ENCODE measurements at places on chromosomes 16 and 17.

GRCh38 chr16:29911676-29912010, 11.4 kb downstream of the ASPHD1 start:
- DNase-seq = no peak

- DNase-seq = no peak
Observed at GRCh38 chr16:19520861-19521331, 1.0 kb downstream of the GDE1 start.

GRCh38 chr17:53912117-53912516, 89.4 kb downstream of the KIF2B start:
- no peak for DNase-seq

DNA sequence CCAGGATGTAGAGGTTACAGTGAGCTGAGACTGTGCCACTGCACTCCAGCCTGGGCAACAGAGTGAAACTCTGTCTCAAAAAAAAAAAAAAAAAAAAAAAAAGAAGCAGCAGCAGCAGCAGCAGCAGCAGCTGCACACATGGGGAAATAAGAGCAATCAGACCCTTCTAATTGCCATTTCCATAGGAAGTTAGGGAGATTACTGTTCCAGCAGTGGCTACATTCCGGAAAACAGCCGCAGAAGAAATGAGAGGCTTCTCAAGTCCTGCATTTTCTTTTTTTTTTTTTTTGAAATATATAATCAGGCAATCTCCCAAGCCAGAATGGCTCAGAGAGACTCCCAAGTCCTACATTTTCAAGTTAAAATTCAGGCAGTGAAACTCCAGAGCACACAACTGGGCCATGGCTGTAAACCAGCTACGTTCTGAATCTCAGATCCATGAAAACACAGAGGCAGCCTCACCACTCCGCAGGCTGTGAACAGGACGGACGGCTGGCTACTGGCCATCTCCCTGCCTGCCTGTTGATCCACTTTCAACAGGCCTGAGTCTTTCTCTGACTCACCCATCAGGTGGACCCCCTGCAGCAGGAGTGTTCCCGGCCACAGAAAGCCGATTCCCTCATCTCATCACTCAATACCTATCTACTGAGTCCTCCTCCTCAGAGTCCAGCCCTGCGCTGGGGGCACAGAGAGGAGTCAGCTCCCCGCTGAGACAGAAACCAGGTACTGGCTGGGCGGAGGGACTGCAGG, 15.0 kb downstream of the TRPV1 start:
- no peak for DNase-seq

- DNase-seq = no peak
Observed at GRCh38 chr17:39104046-39104445, 47.4 kb downstream of the PLXDC1 start.

- DNase-seq = no peak
Observed at GRCh38 chr16:19329932-19330331, 44.4 kb downstream of the CLEC19A start.

- no peak for DNase-seq
Observed at GRCh38 chr16:28298511-28298878, 6.2 kb downstream of the SBK1 start.

DNA sequence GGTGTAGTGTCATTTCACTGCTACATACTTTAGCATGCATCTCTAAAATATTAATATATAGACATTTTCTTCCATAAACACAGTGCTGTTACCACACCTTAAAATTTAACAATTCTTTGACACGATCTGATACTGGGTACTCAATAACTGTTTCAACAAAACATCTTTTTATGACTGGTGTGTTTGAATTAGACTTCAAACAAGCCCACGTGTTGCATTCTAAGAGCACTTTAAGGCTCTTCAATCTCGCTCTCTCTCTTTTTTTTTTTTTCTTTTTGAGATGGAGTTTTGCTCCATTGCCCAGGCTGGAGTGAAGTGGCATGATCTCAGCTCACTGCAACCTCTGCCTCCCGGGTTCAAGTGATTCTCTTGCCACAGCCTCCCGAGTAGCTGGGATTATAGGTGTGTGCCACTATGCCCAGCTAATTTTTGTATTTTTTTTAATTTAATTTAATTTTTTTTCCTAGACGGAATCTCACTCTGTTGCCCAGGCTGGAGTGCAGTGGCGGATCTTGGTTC, 15.8 kb upstream of the SLC46A1 start:
- no peak for DNase-seq

- no peak for DNase-seq
Observed at GRCh38 chr17:51217946-51218345, 41.9 kb downstream of the MBTD1 start.

DNA sequence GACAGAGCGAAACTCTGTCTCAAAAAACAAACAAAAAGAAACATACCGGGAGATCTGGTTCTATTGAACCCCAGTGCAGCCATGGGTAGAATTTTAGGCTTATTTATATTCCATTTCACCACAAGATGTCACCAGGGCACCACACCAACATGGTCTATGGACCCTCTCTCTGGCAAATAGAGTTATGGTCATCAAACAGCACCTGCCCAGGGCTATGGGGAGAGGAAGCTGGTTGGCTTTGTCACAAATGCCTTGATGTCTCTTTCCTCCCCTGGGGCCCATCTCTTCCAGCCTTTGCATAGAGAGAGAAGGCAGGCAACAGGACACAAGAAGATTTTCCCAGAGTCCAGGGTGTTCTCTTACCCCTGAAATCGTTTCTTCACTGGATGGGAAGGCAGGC, 128.4 kb downstream of the WWOX start:
- peak; percentile 52 for DNase-seq

DNA sequence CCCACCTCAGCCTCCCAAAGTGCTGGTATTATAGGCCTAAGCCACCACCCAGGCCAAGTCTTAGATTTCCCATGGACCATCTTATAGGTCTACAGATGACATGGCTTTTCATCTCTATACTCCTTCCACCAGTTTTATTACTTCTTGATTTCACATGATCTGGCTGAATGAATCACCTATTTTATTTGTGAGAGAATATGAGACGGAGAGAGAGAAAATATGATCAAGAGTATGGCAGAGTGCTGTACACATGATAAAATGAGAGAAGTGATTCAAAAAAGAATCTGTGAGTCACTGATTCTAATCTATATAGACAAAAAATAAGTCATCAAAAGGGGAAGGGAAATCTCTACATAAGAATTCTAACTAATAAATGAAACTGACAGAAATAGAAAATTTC, 13.7 kb downstream of the ACSM1 start:
- no peak for DNase-seq

- no peak for DNase-seq
Observed at GRCh38 chr16:4086153-4086552, 30.1 kb downstream of the ADCY9 start.

DNA sequence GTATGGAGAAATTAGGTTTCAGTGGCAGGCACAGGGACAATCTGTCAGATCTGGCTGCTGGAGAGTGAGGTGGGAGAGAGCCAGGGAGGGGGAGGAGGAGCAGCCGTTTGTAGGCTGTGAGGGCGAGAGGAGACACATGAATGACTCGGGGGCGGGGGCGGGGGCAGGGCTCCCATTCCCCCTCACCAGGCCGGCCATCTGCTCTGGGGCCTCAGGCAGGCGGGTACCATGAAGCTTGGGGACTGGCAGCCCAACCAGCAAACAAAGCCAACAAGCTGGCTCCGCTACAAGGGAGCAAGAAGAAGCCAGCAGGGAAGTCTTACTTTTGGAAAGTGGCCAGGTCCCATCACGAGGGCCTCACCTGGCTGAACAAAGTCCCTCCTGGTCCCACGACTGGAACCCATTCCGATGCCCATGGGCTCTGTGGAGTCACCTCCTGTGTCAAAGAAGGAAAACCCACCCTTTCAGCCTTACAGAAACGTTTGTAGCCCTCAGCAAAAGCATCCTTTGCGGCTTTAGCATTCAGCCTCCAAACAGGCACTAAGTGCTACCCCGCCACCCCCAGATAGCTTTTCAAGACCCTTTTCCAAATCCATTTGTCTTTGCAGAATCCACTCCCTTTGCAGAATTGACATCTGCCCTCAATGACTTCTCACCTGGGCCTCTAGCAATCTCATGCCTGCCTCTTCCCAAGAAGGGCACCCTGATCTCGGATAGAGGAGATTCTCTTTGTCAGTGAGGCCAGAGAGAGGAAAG, 9.2 kb upstream of the SSTR2 start:
- DNase-seq = peak; percentile 63

GRCh38 chr17:14688134-14688533, 387.3 kb downstream of the HS3ST3B1 start:
- DNase-seq = no peak

DNA sequence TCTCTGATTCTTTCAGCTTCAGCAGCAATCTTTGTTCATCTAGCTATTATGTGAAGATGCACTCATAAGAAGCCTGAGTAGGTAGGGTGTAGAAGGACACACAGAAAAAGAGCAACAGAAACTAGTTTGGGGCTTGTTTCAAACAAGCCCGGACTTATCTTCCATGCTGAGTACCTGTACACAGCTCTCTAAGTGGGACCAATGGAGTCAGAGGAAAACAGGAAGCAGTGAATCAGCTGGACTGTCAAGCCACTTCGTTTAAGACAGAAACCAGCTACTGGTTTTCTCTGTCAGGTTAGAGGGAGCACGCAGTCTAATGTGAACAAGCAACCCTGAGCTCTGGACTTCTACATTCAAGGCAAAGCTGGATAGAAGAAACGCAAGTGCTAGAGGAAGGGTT, 16.0 kb downstream of the MAP2K6 start:
- no peak for DNase-seq

DNA sequence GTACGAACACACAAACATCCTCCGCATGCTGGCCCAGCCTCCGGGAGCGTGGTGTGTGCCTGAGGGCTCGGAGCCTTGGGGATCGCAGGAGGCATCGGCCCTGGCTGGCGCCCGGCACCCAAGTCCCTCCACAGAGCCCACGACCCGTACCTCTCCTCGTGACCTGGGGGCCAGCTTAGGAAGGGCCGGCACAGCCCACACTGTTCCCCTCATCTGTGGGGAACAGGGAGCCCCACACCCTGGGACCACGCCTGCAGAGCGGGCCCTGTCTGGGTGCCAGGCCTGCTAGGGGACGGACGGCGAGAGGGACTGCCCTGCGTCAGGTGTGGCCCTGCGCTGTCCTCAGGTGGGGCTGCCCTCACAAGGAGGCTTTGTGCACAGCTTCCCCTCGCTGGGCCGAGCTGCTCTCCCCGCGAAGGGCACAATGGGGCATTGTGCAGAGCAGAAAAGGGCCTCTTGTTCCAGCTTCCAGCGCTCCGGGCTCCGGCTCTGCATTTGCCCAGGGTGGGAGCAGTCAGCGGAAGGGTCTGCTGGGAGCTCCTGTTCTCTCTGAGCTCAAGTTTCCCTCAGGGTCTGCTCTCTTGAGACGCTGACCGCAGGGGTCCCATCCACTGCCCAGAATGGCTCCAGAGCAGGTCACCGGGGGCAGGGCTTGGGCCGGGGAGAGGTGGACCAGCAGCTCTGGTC, 1.7 kb upstream of the LMF1 start:
- DNase-seq = no peak

- peak; percentile 89 for DNase-seq
Observed at GRCh38 chr17:81484195-81484979, 28.2 kb downstream of the ACTG1 start.

- DNase-seq = no peak
Observed at GRCh38 chr17:69388822-69389442, 25.6 kb upstream of the MAP2K6 start.

DNA sequence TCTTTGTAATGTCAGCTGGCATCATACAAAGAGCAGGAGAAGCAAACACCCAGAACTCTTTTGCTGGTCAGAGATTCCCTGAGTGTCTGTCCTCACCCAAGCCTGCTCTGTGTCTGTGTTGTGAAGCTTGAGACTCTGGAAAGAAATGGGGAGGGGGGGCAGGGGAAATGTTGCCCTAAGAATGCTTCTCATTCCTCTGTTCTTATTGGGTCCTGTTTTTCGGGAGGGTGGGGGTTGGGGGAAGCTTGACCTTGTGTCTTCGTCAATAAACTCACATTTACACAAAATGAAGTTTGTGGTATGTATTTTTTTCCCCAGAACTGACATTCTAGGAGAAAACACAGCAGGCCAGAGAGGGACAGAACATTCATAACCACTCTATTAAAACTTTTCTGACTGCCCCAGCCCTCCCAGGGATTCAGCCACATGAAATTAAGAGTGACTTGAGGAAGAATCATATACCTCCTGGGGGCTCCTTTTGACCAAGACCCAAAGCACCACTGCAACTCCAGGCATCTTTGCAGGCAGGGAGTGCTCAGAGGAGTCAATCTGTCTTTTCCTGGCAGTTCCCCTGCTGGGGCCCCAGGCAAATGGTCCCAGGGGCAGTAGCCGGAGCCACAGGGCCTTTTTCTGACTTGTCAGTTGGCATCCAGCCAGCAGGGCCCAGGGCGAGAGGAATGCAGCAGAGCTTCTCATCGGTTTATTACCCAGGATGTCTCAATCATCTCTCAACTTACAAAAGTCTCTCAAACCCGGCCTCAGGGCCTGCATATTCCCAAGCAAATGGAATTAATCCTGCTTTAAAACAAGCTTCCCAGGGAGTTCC, 5.1 kb upstream of the RASL10B start:
- DNase-seq = peak; percentile 21

GRCh38 chr17:41803049-41804020, 8.4 kb downstream of the P3H4 start:
- no peak for DNase-seq

- DNase-seq = peak; percentile 90
Observed at GRCh38 chr17:64073771-64074703, 53.6 kb upstream of the ICAM2 start.

GRCh38 chr16:11202260-11203091, 53.5 kb downstream of the SOCS1 start:
- DNase-seq = no peak

DNA sequence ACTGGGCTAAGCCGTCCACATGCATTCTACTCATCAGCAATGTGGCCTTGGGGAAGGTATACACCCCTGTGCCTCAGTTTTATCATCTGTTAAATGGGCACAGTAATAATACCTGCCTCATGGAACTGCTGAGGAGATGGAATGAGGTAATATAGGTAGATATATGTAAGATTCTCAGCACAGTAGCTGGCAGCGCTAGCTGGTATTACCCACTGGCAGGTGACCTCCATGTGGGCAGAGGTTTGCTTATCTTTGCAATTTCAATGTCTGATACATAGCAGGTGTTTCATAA, 1.2 kb upstream of the SGCA start:
- no peak for DNase-seq

- no peak for DNase-seq
Observed at GRCh38 chr17:9087921-9088320, 66.6 kb downstream of the NTN1 start.

DNA sequence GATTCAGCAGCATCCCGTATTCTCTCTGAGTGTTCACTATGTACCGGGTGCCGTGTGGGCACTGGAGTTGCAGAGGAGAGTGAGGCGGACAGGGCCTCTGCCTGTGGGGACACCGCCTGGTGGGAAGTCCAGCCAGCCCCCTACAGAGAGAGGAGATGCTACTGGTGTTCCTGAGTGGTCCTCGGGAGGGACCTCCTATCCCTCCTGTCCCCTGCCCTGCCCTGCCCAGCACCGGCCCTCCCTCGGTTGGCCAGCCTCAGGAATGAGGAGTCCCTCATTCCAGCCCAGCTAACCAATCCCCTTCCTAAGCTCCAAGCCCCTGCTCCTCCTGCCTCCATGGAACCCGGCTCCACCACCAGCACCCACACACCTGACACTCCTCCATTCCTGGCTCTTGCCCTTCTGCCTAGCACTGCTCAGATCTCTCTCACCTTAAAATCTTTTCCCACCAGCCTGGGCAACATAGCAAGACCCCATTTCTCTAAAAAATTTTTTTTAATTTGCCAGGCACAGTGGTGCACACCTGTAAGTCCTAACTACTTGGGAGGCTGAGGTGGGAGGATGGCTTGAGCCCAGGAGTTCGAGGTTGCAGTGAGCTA, 2.0 kb downstream of the ASGR2 start:
- no peak for DNase-seq

Data from NCI-H2081 (cell line).